Peyer's patch (tissue), 4 donors: ENCODE measurements at places on chromosomes 1 and 21. TPM values are rescaled to one million over a fixed set of nuclear protein-coding genes. Genes with fewer than 3 reads are reported as not detected.

Gene OR2T12
- total RNA-seq, result not detected

GRCh38 chr1:182861994-182862393 lies 22.8 kb downstream of the DHX9 start:
- H3K27me3 ChIP-seq, result no peaks in the 10 kb centered on the region
- no peaks in the 10 kb centered on the region for H3K4me1 ChIP-seq
- no peak overlapping the region for H3K27ac ChIP-seq
- H3K4me3 ChIP-seq, result no peak overlapping the region
- peaks cover 100% of the 10 kb centered on the region for H3K36me3 ChIP-seq

DNA sequence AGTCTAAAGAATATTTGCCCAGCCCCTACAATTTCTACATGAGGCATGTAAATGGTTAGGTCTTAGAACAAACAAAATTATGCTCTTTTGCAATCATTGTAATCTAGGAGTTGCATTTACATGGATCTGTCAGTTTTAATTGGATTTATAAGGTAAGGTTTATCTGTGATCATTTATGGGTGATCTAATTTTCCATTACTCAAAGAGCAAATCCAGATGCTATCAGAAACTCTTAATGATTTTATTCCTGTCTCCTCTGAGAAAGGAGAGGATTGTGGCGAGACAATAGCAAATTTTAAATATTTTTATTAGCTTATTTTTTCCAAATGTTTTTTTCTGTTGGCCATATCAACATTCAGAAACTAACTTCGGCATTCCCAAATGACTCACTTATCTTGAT lies 14.2 kb upstream of the NEGR1 start:
- H3K4me3 ChIP-seq, result no peak overlapping the region
- no peak overlapping the region for H3K27ac ChIP-seq
- DNase-seq, result no peak
- H3K36me3 ChIP-seq, result no peaks in the 10 kb centered on the region

Gene RPE65
- not detected for total RNA-seq

Gene DMRTA2
- not detected for total RNA-seq

Gene COL6A1
- total RNA-seq, result 458 TPM

Gene MARCKSL1
- 28.0 TPM for total RNA-seq

- DNase-seq, result no peak
- H3K36me3 ChIP-seq, result no peaks in the 10 kb centered on the region
- no peaks in the 10 kb centered on the region for H3K4me1 ChIP-seq
- H3K4me3 ChIP-seq, result no peak overlapping the region
- no peak overlapping the region for H3K27ac ChIP-seq
Observed at GRCh38 chr21:25501462-25501861, 105.8 kb downstream of the MRPL39 start.
